ENCODE measurements at places on chromosomes 12 and 14. TPM values are rescaled to one million over a fixed set of nuclear protein-coding genes. Genes with fewer than 3 reads are reported as not detected.

Gene PLCZ1
- not detected for total RNA-seq

Gene CFAP54
- 1.1 TPM for total RNA-seq

Gene NR1H4
- total RNA-seq = not detected

Gene NFATC4
- 21.6 TPM for total RNA-seq

Gene KLRC4
- total RNA-seq = not detected

Gene IL26
- not detected for total RNA-seq

Measured in LHCN-M2 (cell line).